ENCODE measurements at places on chromosomes 7 and 10.

DNA sequence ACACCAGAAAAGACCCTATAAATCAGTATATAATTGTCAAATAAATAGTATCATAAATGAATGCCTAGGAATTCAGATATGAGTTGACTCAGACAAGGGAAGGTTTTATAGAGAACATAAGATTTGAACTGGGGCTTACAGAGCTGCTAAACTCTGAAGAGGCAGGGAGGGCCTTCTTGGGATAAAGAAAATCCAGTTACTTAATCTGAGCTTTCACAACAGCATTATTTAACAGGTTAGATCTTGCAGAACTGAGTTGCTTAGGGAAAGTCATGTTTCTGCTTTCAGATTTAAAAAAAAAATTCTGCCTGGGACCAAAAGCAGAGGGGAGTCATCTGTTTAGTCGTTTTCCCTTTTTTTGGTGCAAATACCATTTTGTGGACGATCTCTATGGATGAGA, 594.8 kb upstream of the FZD8 start:
- DNase-seq = no peak

- DNase-seq = peak; percentile 49
Observed at GRCh38 chr10:130110246-130111112, at the start of gene C10orf143. TSS of gene C10orf143 (minus strand) at chr10:130110830. CDS start at chr10:130110772, 58 bp downstream.

DNA sequence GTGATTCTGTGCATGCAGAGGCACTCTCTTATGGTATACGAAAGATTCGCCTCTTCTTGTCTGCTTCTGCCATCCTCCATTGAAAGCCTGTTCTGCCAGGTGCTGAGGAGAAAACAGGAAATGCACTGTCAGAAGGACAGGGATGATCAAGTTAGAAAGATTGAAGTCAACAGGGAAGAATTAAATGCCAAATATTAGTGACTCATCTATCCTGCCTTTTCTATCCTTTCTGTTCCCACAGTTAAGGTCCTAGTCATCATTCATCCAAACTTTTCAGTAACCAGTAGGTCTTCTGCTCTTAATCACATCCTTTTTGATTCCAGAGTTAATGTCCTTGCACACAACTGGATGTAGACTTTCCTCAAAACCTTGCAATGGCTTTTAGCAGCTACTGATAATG, 4.8 kb upstream of the ZNF783 start:
- DNase-seq = no peak

DNA sequence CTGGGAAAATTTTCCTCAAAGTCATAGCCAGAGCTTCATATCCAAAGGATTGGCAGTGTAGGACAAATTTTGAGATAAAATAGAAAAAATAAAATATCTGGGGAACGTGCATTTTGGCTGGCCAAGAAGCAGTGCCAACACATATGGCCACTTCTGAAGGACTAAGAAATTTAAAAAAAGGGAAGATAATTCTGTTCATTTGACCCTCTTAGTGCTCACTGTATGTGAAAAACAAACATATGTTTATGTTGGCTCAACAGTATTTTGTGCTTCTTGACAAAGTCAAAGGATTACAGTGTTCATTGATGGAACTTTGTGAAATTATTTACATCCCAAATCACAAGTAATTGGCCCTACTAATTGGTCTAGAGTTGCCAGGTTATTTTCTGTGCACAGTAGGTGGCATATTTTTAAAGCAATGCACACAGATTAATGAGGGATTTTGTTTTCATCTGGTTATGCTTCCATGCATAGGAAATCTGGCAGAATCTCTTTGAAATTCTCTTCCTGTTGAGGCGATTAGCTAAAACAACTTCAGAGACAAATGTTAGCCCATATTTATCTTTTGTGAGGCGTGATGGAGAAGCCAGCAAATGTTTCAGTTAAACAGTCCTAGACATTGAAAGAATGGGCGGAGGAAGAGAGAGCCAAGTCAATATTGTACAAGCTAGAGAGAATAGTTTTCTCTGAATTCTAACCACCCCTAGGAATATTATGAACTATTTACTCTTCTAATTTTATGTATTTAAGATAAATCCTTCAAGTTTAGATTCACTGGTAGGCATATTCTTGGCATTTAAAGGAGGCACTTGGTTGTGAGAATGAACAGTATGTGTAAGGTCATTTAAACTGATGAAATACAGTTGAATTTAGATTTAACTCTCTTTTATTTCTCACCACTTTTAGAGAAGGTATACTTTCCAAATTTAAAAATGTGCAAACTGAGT, 237.7 kb upstream of the MBL2 start:
- DNase-seq = no peak

DNA sequence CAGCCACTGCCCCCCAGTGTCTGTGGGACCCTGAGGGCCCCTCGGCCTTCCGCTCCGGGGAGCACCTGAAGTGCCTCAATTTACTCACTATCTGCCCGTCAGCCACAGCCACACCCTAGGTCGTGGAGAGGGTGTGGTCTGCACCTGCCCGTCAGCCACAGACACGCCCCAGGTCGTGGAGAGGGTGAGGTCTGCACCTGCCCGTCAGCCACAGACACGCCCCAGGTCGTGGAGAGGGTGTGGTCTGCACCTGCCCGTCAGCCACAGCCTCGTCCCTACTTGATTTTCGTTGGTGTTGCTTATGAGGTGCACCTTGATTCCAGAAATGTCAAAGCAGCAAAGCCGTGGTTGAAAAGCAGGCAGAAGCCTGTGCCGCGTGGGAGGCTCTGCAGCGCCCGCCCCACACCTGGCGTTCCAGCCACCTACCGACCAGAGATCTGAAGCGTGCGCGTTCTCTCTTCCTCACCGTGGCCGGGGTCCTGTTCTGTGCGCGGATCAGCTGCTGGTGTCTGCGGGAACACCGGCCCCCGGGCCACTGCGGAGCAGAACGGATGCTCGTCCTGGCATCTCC, 101.6 kb downstream of the DYNC2I1 start:
- no peak for DNase-seq
